Stimulated activated CD4-positive, alpha-beta T cell treated with anti-CD3 and anti-CD28 coated beads, Interleukin-2, amount 100 ng/mL, for 48 hours (primary cell): ENCODE measurements at places on chromosomes 7 and 10.

- no peak for DNase-seq
Measured at GRCh38 chr10:79372871-79373270, 25.6 kb downstream of the PPIF start.

DNA sequence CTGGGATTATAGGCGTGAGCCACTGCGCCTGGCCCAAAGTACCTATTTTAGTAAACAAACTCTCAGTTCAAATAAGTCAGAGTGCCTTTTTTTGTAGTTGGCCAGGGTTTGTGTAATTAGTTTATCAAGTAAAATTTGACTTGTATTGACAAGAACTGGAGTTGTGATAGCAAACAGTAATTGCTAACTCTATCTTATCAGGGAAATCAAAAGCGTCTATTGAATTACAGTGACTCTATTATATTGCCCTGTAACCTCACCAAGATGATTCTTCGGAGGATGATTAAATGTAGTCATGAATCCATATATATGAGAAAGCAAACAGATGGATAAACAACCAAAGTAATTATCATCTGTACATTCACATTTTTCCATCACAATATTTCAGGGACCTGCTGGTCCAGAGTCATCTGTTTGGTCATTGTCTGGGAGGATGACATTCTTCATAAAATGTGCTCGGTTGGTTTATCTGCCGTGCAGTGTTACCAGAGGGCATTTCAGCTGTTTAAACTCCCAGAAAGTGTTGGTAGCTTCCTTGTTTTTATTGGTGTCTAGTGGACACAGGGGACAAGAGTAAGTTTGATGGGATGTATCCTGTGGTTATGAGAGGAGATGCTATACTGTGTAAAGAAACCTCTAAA is 35.6 kb downstream of the DOCK1 start:
- DNase-seq = no peak

- DNase-seq = no peak
Measured at GRCh38 chr7:117153016-117153545, 169.8 kb downstream of the WNT2 start.

DNA sequence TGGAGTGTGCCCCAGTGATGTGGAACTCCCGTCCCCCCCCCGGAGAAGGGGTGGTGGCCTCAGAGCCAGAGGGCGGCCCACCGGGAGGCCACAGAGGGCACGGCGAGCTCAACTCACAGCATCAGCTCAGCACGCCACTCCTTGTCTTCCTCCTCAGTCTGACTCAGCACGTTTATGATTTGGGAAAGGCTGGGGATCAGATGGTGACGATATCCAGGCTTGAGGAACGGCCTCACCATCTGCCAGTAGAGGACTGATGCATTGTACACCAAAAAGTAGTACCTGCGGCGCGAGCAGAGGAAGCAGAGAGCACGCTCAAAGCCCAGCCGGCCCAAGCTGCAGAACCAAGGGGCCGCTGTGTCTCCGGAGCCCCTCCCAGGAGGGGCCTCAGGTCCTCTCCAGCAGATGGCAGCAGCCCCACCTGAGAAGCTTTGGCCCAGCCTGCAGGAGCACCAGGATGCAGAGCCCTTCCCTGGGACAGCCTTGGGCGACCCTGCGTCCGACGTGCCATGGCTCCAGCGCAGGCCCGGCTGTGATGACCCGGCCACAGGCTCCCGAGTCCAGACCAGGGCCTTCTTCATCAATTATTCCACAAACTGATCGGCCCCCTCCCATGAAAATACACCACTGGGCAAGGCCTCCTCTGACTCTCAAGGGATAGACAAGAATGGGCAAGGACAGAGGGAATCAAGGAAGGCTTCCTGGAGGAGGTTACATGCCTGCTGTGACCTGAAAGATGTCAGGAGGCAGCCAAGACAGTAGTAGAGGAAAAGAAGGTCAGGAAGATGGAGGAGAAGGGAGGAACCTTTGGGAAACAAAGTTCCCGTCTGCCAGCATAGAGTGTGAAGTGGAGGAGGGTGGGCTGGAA is 3.7 kb downstream of the CFAP46 start:
- DNase-seq = no peak

DNA sequence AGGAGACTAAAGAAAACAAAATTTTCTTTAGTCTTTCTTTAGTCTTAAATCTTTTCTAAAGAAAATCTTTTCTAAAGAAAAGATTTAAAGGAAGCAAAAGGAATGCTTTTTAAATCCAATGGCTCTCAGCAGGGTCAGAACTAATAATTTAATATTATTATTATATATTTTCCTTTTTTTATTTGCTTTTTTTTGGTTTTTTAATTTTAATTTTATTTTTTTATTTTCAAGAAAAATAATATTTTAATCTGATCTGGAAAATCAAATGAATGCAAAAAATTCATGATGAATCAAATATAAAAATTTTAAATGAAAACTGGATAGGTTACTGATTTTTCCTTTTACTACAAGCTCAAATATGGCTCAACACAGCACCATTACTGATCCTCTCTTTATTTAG is 70.7 kb upstream of the HECW1 start:
- DNase-seq = no peak

GRCh38 chr10:49622426-49623425 is 8.9 kb downstream of the CHAT start:
- DNase-seq = no peak

DNA sequence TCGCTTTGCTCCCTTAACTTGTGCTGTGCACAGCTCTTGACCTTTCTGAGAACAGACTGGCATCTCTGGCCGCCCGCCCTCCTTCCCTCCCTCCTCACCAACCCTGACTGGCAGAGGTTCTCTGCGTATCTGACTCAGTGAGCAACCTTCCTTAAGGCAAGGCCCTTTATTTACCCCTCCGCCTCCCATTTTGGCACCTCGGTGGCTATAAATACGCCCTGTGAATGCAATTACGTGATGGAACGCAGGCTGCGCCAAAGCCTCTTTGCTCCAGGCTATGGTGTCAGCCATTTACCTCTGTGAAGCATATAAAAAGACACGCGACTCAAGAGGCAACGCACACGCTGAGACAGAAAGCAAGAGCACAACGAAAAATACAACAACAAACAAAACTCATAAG is 764.3 kb downstream of the SUGCT start:
- no peak for DNase-seq

DNA sequence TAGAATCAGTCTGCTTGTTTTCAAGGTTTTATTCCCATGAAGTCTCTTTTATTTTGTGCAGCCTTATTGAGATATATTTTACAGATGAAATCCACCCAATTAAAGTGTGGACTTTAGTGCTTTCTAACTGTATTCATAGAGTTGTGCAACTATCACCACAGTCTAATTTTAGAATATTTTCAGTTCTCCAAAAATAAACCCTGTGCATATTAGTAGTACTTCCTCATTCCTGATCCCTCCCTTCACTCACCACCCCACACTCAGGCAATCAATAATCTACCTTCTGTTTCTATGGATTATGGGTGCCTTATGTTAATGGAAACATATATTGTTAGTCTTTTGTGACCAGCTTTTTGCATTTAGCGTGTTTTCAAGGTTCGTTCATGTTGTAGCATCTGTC is 185.7 kb upstream of the TMEM72 start:
- DNase-seq = no peak

GRCh38 chr10:43644252-43644651 is 4.4 kb downstream of the ZNF32 start:
- DNase-seq = no peak

DNA sequence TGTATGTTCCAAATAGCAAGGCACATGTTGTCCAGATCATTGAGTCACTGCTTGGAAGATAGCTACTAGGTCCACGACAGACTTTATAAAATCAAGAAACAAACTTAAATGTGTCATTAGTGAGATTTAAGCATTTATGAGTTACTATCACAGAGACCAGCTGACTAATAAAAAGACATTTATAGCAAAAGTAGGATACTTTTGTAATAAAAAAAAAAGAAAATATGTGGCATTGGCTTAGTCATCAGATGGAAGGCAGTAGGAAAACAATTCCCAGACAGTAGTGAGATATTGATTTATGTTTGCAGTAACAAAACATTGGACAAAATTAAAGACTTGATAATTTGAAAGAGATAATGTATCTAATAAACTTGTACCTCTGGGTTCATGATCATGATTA is 881.0 kb upstream of the LRRN3 start:
- no peak for DNase-seq

DNA sequence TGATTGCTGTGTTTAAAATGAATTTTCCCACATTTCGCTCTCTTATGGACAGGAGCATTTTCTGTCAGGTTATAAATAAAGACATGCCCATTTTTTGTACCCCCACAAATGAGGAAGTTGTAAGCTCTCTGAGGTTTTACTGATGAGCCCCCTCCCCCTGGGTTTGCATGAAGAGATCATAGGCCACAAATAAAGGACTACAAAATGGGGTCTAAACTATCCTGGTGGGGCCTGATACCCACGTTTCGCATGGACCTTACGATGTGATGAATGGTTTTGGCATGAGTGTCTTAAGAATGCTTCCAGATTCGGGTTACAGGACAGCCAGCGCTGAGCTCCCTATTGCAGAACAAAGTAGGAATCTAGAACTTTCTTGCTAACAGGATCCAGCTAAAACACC is 5.8 kb downstream of the IKZF1 start:
- no peak for DNase-seq
